ENCODE measurements at places on chromosomes 4 and X.

- no peak for DNase-seq
Measured at GRCh38 chrX:140715787-140716186, 6.2 kb downstream of the LINC00632 start.

DNA sequence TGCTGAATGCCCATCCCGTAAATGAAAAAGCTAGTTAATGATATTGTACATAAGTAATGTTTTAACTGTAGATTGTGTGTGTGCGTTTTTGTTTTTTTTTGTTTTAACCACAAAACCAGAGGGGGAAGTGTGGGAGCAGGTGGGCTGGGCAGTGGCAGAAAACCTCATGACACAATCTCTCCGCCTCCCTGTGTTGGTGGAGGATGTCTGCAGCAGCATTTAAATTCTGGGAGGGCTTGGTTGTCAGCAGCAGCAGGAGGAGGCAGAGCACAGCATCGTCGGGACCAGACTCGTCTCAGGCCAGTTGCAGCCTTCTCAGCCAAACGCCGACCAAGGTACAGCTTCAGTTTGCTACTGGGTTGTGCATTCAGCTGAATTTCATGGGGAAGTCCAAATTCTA, at the start of gene SPP1:
Gene SPP1, plus strand, starts transcription at position 249 of the 400 bp plus-strand sequence. CDS start 1,182 bp downstream, outside the sequence.
- peak; percentile 34 for DNase-seq

GRCh38 chr4:185709802-185710486, 102.0 kb downstream of the SORBS2 start:
- no peak for DNase-seq

DNA sequence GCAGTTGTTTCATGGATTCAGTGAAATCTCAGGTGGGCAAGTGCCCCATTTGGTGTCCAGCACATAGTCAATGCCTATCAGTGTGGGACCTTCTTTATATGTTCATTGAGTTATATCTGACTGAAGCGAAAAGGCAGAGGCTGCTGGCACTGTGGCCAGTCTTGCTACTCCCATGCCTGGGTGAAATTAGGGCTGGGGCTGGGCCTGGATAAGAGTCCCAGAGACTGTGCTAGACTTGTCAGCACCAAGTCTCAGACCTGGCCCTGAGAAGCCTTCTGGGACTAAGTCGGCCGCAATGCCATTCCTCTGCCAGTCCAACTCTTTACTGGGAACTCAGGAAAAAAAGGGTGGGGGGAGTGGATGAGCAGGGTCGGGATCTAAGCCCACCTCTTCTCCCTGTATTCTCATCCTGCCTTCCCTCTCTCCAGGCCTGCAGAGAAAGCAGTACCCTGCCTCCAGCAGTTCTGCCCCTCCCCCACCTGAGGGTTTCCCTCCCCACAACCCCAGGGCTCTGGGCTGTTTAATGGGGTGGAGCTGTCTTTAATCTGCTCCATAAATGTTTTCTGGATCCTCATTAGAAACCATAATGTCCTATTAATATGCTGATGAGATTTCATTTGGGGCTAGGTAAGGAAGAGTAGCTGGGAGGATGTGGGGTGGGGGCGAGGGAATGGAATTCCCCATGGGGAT, 153.5 kb upstream of the PJA1 start:
- DNase-seq: no peak

DNA sequence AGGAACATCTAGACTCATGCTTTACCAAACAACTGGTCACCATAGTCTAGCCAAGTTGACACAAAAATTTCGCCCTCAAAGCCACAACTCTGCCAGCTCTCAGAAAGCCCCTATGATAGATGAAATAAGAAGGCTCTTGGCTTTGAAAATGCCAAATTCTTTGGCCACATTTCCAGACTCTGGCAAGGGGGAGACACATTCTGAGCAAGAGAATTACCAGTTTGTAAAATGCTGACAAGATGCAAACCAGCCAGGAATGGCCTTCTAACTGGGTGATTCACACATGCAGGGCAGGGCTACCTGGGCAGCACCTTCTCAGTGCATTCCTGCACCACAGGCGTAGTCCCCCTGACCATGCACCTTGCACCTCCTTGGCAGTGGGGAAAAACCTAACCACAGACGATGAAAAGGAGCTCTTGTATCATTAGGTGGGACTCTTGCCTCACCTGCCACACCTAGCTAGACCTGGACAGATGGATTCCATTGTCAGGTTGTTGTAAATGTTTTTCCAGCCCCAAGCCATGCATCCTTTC, 77.4 kb upstream of the CPEB2 start:
- no peak for DNase-seq

- no peak for DNase-seq
Measured at GRCh38 chr4:77880784-77881183, 18.2 kb downstream of the MRPL1 start.

GRCh38 chr4:10196191-10196590, 79.6 kb upstream of the WDR1 start:
- peak; percentile 0 for DNase-seq

DNA sequence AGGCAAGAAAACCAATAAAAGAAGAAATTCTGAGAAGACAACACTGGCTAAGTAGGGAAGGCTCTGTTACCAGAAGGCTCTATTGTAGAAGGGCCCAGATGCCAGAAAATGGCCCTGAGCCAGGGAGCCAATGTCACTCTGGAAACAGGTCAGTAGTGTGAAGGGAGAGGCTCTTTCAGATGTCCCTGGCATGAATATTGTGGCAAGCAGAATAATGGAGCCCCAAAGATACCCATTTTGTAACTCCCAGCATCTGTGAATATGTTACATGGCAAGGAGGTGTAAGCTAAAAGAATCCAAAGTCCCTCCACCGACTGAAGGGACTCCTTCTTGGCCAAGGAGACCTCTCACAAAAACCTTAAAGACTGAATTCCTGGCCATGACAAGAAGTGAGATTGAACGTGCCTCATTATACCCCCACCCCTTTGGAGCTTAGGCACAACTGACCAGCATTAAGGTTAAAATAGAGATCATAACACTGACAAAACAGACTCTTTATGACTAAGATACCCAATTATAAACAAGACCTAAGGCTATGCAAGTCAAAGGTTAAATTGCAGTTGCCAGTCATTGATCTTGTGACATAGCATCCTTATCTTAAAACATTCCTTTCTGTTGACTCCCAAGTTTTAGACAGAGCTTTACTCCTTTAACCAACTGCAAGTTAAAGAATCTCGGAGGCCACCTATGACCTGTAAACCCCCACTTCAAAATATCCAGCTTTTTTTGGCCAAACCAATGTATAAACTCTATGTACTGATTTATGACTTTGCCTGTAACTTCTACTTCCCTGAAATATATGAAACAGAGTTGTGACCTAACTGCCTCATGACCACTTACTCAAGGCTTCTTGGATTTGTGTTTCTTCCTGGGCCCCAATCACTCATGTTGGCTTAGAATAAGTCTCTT, 42.2 kb upstream of the SMIM10 start:
- DNase-seq: no peak

DNA sequence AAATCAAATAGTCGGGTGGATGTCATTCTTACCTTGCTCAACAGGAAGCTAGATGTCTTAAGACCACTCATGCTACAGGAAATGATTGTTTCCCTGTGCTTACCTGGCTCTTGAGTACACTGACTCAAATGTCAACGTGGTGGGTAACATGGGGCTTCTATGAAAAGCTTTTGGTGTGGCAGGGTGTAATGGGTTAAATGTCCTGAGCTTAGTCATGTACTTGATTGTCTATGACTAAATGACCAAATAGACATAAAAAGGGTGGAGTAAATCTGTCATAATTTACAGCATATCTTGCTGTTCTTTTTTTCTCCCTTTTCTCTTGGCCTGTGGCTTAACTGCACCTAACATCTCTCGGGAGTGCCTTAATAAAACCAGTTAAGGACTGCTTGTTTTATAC, 44.9 kb downstream of the CCNG2 start:
- DNase-seq: no peak

- DNase-seq: peak; percentile 76
Measured at GRCh38 chr4:107824350-107825071, at the start of gene SGMS2. Gene SGMS2, plus strand, starts transcription at chr4:107824932. Its CDS starts 70,622 bp downstream, at chr4:107895554.

DNA sequence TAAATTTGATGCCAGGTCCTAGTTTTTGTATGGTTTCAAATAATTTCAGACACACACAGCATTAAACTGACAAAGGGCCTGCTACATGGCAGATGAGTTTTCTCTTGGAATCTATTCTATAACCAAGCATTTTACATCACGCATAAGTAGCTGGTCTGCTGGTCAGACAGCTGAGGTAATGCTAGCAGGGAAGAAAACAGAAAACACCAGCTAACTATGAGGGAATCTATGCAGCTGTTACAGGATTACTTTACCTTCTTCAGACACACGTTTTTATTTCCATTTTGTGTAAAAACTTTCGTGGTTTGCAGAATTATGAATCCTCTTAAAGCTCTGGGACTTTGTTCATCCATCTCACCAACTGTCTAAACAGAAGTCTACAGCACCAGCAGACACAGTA, 42.0 kb downstream of the MFAP3L start:
- DNase-seq: no peak

- no peak for DNase-seq
Measured at GRCh38 chr4:123478859-123479345, 82.3 kb downstream of the SPRY1 start.

DNA sequence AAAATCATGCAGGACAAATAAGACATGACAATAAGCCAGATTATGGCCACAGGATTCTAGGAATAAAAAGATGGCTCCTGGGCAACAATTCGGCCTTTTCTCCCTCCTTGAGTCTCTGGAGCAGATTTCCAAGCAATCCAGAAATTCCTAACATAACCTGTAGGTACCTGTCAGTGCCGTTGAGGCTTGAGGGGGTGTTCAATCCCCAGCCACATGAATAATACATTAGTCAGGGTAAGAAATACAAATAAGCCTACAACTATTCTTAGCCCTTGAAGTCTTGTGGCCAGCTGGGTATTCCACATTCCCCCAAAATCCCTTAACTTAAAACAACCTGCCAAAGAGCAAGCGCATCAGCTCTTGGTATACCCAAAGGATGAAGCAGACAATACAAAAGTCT, 9.7 kb downstream of the CXorf38 start:
- DNase-seq: no peak

DNA sequence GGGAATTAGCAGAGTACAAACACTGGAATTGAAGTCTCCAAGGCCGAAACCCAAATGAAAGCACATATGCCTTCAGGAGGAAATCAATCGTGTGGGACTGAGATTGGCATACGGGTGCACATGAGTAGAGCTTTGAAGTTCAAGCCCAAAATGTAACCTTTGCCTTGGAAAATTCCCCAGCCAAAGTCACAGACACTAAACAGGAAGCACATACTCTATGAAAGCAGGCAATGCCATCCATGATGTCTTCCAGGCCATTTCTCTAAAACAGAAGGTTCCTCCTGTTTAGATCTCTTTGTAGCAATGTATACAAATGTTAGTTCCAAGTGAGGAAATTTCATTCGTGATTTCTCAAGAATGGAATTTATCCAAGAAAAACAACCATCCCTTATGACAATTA, 162.5 kb downstream of the COL4A6 start:
- DNase-seq: no peak

DNA sequence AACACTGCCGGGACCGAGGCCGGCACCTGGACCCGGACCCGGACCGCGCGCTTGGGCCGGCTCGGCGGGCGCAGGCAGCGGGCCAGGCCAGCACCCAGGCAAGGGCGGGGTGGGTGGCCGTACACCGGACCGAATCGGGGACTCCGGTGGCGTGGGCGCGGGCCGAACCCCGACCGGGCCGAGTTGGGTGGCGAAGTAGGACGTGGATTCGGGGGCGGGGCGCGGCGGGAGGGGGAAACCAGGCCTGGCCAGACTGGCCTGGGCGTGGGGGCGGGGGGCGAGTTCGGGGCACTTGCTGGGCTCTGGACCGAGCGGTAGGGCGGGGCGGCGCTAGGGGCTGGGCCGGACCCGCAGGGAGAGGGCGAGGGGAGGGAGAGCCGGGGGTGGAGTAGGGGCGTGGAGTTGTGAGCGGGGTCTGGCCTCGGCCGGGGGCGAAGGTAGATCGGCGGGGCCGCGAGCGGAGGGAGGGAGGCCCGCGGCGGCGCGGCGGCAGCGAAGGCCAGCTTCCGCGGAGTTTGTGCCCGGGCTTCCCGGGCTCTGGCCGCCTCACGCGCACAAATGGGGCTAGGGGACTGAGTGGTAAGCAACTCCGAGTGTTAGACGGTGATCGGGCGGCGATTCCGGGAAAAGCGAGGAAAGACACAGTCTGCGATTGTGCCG, 1.8 kb upstream of the BCORL1 start:
- no peak for DNase-seq

- DNase-seq: no peak
Measured at GRCh38 chr4:52861171-52861823, 820 bp upstream of the RASL11B start.

DNA sequence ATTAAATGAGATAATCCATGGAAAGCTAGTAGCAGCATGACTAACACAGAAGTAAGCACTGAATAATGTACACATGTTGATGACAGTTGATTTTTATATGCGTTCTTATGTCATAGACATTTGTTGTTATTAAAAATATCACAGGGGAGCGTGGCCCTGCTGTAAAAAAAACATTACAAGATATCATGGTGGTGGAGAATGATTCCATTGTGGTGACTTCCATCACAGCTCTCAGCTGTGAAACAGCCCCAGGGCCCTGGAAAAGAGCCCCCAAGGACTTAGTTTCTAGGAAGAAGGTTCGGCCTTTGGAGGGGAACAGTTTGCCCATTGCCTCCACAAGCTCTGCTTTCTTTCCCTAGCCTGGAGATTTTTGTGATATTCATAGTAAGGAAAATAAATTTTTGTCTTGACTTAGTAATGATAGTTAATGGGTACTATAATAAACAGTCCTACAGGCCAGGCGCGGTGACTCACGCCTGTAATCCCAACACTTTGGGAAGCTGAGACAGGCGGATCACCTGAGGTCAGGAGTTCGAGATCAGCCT, 49.9 kb downstream of the FAM114A1 start:
- DNase-seq: no peak

DNA sequence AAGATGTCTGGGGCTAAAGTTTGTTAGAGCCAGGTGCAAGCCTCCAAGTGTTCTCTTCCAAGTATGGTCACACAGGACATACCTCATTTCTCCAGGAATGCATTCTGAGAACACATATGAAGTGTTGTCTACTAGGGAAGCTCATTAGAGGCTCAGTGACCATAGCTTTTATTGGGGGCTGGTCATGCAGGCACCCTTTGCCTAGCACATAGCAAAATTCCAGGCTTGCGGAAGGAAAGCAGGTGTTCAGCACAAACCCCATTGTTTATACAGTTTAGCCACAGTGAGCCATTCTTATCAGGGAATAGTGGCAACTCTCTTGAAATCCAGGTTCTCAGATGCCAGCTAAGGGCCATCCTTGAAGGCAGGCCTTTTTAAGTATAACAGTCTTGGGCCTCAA, 339.4 kb upstream of the ZCCHC13 start:
- no peak for DNase-seq

- DNase-seq: no peak
Measured at GRCh38 chr4:3828546-3828945, 62.4 kb downstream of the ADRA2C start.

DNA sequence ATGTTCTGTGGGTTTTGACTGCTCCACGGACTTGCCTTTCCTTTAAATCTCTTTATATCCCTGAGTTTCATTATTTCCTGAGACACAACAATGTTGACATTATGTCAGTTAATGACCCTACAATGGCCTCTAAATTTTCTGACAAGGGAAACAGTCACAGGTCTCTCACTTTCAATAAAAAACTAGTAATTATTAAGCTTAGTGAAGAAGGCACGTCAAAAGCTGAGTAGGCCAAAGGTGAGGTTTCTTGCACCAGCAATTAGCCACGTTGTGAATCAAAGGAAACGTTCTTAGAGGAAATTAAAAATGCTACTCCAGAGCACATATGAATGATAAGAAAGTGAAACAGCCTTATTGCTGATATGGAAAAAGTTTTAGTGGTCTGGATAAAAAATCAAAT, 930.2 kb upstream of the GRID2 start:
- DNase-seq: no peak
